ENCODE measurements at places on chromosomes 11 and 22. TPM values are rescaled to one million over a fixed set of nuclear protein-coding genes. Genes with fewer than 3 reads are reported as not detected.

Gene MMP27
- not detected for total RNA-seq

Gene IGSF9B
- total RNA-seq: 0.37 TPM

Gene NPAS4
- not detected for total RNA-seq

Gene ZNF214
- 1.8 TPM for total RNA-seq

Gene USH1C
- not detected for total RNA-seq

Gene OR8G1
- total RNA-seq: not detected

Measured in subcutaneous preadipocyte (primary cell).